ENCODE measurements at places on chromosomes 16 and 17.

GRCh38 chr16:30691907-30692306 lies 7.1 kb upstream of the SRCAP start:
- no peak for DNase-seq

- DNase-seq = no peak
Observed at GRCh38 chr17:65558683-65559460, 2.6 kb downstream of the AXIN2 start.

DNA sequence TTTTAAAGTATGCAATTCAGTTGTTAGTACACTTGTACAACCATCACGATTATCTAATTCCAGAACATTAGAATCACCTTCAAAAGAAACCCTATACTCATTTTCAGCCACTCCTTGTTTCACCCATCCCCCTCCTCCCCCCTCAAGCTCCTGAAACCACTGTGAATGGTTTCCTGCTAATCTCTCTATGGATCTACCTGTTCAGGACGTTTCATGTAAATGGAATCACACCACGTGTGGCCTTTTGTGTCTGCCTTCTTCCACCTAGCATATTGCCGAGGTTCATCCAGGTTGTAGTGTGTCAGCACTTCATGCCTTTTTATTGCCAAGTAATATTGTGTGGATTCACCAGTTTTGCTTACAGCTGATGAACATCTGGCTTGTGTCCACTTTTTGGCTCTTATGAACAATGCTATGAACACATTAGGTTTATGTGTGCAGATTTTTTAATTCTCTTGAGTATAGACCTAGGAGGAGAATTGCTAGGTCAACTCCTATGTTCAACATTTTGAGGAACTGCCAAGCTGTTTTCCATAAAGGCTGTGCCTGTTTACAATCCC lies 17.8 kb downstream of the EIF4A3 start:
- DNase-seq = no peak

- DNase-seq = no peak
Observed at GRCh38 chr16:55010492-55011160, 80.0 kb downstream of the IRX5 start.

DNA sequence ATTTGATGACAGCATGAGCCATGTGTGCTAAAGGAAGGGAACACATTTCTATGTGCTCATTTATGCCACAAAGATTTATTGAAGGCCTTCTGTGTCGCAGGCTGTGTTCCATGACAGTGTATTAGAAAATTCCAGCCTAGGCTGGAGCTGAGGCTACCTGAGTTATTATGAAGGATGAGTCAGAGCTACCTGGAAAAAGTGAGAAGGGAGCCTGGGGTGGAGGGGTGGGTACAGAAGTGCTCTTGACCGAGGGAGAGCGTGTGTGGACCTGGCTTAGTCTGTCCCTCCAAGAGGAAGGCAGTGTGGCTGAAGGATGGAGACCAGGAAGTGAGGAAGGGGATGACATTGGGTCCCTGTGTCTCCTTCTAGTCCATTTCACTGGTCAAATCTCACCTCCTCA lies 98.3 kb downstream of the N4BP1 start:
- DNase-seq = no peak

DNA sequence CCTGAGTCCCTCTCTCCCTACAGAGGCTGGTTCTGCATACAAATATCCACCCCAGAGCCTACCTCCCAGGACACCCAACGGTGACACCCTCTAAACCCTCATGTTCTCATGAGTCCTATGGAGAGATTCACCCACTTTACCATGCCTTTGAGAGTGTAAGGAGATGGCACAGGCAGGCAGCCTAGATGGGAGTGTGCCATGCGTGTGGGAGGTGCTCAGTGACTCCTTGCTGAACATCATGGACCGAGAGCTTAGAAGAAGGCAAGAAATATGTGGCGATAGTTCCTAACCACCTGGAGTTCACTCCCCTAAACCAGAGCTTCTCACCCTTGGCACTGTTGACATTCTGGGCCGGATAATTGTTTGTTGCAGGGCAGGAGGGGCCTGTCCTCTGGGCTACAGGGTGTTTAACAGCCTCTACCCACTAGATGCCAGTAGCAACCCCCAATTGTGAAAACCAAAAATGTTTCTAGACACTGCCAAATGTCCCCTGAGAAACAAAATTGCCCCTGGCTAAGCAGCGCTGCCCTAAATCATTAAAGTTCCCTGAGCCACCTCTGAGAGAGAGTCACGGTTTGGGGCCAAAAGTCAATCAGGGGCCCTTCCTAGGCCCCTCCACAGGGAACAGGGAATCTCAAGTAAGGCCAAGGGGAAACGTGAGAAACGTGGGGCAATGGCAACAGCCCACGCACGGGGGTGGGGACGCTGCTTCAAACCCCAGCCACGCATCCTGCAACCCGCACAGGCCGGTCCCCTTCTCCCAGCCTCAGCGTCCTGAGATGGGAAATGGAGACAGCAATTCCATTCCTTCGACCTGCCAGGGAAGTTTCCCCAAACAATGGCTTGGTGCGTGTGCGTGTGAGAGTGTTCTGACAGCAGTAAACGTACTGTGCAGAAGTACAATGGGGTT lies 66.8 kb downstream of the C16orf78 start:
- DNase-seq = no peak

GRCh38 chr17:2304931-2305330 lies 1.2 kb downstream of the SRR start:
- DNase-seq = no peak

DNA sequence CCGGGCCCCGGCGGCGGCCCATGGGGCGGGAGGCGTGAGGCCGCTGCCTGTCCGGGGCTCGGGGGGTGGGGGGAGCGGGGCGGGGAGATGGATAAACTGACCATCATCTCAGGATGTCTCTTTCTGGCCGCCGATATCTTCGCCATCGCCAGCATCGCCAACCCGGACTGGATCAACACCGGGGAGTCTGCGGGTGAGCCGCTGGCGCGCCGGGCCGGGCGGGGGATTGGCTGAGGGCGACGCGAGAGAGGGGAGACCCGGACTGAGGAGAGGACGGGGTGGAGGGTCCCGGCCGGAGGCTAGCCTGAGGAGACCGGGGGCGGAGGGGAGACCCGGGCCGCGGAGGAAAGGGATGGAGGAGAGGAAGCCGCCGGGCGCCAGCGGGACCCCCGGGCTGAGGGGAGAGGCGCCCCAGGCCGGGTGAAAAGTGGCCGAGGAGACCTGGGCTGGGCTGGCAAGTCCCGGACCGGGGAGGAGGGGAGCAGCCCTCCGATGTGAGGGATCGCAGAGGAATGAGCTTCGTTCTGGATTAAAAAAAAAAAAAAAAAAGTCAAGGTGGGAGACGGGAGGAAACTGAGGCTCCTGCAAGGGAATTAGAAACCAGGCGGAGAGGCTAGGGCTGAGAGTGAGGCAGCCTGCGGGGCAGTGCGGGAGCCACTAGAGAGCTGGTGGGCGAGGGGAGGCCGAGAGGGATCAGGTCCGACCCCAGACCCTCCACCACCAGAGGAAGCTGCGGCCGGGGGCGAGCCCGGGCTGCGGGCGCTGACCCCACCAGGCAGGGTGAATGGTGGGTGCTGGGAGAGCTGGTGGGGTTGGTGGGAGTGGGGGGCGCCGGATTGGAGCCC lies 526 bp downstream of the MOSMO start:
- DNase-seq = no peak

DNA sequence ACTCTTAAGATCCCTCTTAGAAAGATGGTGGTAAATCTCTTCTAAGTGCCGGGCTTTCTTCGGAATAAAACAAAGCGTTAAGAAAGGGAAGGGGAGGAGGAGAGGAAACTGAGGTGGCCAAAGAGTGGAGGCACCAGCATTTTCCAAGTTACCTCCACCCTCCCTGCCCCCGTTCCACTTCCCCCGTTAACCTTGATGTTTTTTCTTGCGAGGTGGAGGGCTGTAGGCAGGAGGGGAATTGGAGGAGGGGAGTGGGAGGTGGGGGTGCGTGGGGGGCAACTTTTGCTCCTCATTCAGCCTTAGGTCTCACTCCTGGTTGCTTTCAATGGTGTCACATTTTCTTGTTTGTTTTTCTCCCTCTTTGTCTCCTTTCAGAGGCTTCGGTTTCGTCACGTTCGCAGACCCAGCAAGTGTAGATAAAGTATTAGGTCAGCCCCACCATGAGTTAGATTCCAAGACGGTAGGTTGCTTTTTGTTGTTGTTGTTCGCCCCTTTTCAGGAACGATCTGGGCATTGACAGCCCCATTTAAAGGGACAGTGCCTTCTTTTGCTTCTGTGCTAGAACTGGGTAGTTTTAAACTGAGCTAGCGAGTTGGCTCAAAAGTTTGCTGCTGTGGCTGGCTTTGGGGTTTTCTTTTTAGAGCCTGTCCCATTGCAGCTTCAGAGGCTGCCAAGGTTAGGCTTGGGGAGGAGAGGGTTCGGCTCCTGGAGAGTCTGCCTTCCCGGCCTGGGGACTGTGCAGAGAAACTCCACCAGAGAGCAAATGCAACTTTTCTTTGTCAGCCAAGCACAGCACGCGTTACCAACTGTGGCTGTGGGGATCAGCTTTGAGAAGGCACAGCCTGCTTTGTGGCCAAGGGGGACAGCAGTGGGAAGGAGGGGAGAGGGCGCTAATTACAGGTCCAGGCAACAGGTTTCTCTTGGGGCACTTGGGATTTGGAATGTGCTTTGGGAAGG lies 1.9 kb downstream of the MSI2 start:
- DNase-seq = no peak

DNA sequence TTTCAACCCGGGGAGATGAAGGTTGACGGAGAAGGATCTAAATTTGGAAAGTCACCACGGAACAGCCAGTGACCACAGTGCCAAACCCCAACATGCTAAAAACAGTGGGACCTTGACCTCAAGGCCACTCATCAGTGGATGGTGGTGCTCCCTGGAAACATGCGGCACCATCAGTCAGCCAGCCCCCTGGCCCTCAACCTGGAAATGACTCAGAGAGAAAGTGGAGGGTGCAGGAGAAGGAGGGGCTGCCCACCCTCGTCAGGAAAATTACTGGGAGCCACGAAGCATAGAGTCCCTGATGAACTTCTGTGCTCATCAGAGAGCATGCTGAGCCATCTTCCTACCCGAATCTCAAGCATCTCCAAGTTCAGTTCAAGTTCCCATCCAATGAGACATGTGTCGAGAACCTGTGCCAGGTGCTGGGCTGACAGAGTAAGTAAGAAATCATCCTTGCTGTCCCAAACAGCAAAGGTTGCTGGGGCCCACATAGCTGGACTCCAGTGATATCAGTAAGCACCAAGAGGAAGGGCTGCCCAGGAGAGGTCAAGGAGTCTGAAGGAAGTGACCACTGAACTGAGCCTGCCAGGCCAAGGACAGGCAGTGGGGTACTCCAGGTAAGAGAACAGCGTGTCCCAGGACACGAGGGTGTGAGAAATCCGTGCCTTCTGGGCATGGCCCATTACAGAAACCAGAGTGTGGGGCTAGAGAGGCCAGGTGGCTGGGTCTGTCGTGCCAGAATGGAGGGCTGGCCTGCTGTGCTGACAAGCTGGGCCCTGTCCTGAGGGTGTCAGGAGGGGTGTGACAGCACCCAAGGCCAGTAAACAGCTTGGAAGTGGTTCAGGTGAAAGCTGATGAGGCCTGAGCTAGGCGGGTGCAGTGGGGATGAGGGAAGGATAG lies 5.2 kb downstream of the PECAM1 start:
- peak; percentile 27 for DNase-seq

- no peak for DNase-seq
Observed at GRCh38 chr17:44069974-44070454, 521 bp upstream of the G6PC3 start.

DNA sequence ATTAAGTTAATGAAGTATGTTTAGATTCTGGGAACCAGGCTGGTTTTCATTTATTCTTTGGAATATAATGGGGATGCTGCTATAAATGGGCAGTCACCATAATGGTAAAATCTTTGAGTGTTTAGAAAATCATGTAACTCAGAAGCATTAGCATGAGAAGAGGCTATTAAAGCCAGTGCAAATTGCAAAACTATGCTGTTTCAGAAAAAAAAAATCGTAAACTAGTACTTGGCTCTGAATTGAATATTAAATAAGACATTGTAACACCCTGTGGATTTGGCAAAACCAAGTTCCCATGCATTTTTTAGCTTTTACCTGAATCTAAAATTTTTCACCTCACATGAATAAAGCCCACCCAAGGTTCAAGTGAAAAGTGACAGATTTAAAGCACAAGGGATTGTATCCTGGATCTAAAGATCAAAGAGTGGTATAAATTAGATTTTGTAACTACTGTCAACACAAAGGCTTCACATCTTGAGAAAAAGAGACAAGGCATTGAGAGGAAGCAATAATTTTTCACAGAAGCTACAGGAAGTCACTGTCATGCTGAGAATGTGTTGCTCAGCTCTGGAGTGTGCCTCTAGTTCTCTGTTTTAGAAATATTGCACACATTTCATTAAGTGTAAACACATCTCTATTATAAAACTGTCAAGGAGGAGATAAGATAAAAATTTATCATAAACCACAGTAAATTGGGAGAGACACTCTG lies 142.2 kb downstream of the ABCA8 start:
- no peak for DNase-seq

GRCh38 chr17:58307468-58308172 lies 21.0 kb downstream of the TSPOAP1 start:
- no peak for DNase-seq

GRCh38 chr17:63961355-63962212 lies 11.1 kb downstream of the SCN4A start:
- no peak for DNase-seq

DNA sequence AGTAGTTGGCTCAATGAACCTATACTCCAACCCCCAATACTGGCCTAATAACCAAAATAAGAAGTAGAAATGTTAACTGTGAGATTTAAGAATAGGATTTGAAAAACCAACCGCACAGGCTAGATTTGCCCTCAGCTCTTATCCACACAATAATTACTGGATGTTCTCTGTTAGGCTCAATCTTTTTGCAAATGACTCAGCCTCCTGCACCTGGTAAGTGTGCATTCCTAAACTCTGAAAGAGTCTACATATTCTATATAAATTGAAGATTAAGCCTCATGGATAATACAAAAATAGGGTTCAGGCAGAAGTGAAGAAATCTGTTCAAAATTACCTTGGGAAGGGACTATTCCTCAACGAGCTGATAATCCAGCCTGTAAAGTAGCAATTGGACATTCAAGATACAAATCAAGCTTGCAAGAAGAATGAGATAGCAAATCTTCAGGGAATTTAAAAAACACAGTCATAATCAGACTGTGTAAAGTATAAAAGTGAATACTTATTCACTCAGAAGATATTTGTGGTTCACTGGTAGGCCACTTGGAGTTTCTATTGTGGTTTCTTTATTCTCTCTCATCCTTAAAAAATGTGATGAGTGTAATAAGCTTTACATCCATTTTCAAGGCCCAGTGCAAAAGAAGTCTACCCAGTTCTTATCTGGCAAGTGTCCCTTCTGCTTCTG lies 931.9 kb upstream of the SOX9 start:
- no peak for DNase-seq

DNA sequence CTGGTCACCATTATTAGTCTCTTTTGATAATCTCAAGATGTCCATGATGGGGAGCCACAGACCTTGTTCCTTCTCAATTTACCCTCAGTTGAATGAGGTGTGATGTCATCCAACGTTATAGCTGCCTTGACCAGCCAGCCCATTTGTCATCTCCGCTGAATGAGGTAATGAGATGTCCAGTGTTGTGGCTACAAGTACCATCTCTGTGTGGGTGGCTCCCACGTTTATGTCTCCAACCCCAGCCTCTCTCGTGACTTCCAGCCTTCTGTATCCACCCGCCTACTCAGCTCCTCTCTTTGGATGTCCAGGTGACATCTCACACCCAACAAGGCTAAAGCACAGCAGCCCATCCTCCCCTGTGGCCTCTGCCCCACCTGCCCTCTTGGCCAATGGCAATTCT lies 18.2 kb downstream of the DNAH17 start:
- DNase-seq = no peak

GRCh38 chr17:57459286-57459915 lies 203.1 kb downstream of the MSI2 start:
- no peak for DNase-seq

GRCh38 chr16:50203681-50204080 lies 50.6 kb downstream of the TENT4B start:
- no peak for DNase-seq

- DNase-seq = no peak
Observed at GRCh38 chr16:5027086-5027485, 6.6 kb downstream of the NAGPA start.

Data from GOT3 (cell line).